ENCODE measurements at places on chromosomes 12 and 14.

GRCh38 chr14:100399052-100399849, 76.1 kb downstream of the SLC25A47 start:
- no peak for DNase-seq

DNA sequence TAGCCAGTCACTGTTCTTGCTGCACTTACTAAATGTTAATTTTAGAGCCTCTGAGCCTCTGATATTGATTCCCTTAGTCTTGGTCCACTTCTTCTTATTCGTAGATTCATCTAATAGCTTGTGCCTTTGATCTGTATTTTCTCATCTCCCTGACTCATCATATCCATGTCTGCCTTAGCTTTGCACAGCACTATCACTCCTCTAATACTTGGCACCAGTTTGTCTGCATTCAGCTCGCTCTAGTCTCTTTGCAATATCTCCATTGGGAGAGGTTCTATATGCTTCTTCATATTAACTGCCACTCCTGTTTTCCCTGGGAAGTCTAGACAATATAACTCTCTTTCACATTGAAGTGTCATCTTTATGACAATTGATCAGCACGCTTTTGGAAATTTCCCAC, 68.5 kb upstream of the CSRP2 start:
- no peak for DNase-seq

- no peak for DNase-seq
Measured at GRCh38 chr12:170371-171225, 43.4 kb downstream of the SLC6A12 start.

DNA sequence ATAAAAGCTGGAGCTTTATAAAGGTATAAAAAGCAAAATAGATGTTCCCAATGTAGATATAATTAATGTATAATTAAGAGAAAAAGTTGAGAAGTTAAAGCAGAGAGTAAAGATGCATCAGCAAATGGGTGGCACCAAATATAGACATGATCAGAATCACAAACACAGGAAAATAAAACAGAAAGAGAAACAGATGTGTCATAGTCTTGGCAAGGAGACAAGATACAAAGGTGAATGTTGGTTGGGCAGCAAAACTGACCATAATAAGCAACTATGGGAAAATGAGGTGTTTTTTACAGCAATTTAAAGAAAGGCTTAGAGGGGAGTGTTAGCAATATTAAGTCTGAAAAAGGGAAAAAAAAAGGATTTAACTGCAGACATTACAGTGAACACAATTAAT, 135.4 kb upstream of the CLEC14A start:
- no peak for DNase-seq

- DNase-seq, result no peak
Measured at GRCh38 chr12:95815632-95816212, 25.2 kb upstream of the NTN4 start.

- DNase-seq, result no peak
Measured at GRCh38 chr12:108327621-108328344, 11.3 kb downstream of the CMKLR1 start.

All from body of pancreas (tissue), 4 donors.